ENCODE measurements at places on chromosomes 6 and 20. TPM values are rescaled to one million over a fixed set of nuclear protein-coding genes. Genes with fewer than 3 reads are reported as not detected.

DNA sequence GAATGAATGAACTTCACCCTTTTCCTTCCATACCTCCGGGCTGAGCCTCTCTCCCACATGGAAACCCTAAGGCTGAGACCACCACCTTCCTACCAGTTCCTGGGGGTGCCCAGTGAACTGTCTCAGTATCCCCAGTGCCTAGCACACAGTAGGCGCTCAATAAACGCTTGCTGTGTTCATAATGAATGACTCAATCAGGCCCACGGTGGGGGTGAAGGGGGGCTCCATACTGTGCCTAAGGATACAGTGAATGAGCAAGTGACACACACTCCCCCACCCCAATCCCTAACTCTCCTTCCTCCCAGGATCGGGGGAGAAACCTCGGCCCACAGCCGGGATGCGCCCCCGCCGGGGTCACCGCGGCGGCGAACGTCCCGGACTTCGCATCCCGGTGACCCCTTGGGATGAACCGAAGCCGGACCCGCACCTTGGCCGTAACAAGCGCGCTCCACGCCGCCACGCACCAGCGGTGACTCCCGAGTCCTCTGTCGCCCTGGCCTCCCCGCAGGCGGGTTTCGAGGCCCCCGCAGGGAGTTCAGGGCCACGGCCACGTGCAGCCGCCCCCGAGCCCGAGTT, 592 bp downstream of the KCNG1 start:
- H3K4me1 ChIP-seq = peaks cover 10% of the 10 kb centered on the region
- H3K4me3 ChIP-seq = peak overlapping the region; percentile 22
- DNase-seq = no peak
- H3K36me3 ChIP-seq = no peaks in the 10 kb centered on the region
- H3K27ac ChIP-seq = no peak overlapping the region

DNA sequence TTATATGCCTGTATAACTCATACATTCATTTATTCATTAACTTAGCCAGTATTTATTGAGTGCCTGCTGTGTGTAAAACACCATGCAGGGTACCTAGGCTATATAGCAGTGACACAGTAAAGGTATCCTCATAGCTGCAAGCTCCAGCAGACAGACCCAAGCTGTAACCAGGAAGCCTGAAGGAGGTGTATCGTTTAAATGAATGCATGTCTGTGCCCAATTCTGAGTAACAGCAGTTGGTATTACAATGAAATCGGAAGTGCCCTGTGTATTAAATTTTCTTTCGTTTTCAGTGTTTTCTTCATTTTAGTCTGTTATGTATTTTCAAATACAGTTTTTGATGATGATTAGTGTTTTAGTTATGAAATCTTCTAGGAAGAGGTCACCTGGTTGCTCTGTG, 485.8 kb upstream of the SOX4 start:
- no peaks in the 10 kb centered on the region for H3K36me3 ChIP-seq
- H3K27me3 ChIP-seq = no peaks in the 10 kb centered on the region
- no peak for DNase-seq
- H3K27ac ChIP-seq = no peak overlapping the region

DNA sequence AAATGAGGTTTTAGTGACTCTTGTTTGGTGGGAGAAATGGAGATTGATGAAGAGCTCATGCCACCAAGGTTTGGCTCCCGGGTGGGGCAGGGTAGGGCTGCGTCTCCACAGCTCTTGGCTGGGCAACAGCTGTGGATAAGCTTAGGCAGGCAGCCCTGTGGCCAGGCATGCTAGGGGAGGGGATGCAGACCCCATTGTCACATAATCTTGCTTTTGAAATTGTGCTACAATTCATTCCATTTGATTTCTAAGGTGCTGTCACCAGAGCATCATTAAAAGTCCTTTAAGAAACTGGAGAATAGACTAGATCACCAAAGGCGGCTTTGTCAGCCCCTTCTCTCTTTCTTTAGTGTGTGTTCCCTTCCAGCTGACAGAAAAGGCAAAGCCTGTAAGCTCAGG, 574.2 kb upstream of the JAG1 start:
- H3K36me3 ChIP-seq = no peaks in the 10 kb centered on the region
- H3K4me1 ChIP-seq = peaks cover 3% of the 10 kb centered on the region
- no peak overlapping the region for H3K27ac ChIP-seq
- H3K27me3 ChIP-seq = peaks cover 5% of the 10 kb centered on the region

- H3K4me1 ChIP-seq = peaks cover 50% of the 10 kb centered on the region
- H3K36me3 ChIP-seq = peaks cover 19% of the 10 kb centered on the region
- no peak overlapping the region for H3K27ac ChIP-seq
Observed at GRCh38 chr6:166331503-166332415, 10.6 kb downstream of the SFT2D1 start.

DNA sequence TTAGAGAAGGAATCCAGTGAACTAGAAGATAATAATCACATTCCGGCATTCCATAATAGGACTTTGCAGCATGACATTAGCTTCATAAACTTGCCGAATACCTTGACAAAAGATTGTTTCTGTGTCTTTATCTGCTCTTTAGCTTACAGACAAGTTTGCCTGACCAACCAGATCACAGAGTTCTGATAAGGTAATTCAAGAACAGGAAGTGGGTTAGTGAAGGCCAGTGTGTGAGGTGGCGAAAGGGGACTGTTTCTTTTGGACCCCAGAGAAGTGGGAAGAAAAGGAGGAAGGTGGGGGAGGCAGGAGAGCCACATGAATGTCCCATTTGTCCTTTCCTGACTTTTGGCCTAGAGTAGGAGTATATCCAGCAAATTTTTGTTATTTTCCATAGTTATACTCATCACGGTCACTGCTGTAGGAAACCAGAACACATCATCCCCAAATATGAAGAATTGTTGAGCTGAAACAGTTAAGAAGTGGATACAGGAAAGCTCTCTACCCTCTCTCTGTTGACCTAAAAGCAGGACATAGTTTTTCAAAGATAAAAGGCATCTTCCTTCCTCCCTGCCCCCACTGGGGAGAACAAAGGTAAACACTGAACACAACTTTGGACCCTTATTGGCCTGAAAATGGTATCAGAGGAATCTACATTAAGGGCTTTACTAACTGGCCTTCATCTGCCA, 72.4 kb upstream of the TNFAIP3 start:
- H3K4me3 ChIP-seq = no peak overlapping the region
- H3K4me1 ChIP-seq = peaks cover 30% of the 10 kb centered on the region
- H3K36me3 ChIP-seq = no peaks in the 10 kb centered on the region
- no peak for DNase-seq

DNA sequence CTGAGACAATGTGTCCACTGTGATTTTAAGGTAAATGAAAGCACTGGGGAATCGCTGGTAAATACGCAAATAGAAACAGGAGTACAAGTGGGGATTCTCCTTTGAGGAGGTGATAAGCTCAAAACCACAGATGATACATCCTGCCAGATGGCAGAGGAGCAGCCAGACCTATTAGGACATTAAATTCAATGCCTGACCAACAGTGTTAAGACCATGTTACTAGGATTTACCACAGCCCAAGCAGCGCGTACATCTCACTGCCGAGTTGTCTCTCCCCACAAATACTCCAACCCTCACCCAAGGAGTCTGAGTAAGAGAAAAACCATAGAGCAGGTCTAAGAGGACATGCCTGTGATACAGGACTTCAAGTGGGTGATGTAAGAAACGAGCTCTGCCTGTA, 68.9 kb upstream of the TULP1 start:
- H3K4me3 ChIP-seq = no peak overlapping the region
- no peaks in the 10 kb centered on the region for H3K27me3 ChIP-seq
- DNase-seq = no peak
- no peaks in the 10 kb centered on the region for H3K4me1 ChIP-seq

DNA sequence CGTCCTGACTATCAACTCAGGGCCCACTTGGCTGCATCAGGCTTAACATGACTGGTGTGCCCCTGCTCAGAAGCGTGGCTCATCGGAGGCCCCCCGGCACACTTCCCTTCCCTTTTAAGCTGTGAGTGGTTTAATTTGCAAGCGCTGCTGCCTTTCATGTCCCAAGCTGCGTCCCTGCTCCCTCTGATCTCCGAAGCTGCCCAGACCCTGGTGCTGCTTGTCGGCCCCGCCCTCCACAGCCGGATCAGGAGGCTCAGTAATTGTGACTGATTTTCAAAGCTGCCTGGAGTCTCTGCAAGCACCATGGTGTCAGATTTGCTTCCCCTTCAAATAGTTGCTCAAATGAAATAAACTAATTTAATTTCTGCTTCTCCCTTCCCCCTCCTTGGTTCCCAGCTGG, 71.1 kb downstream of the CDH22 start:
- H3K36me3 ChIP-seq = no peaks in the 10 kb centered on the region
- no peak overlapping the region for H3K4me3 ChIP-seq
- peaks cover 10% of the 10 kb centered on the region for H3K4me1 ChIP-seq
- no peak for DNase-seq
- no peaks in the 10 kb centered on the region for H3K27me3 ChIP-seq

GRCh38 chr20:53652859-53653517, 59.3 kb upstream of the ZNF217 start:
- peak overlapping the region; percentile 77 for H3K27ac ChIP-seq
- no peaks in the 10 kb centered on the region for H3K27me3 ChIP-seq
- no peak for DNase-seq
- H3K36me3 ChIP-seq = no peaks in the 10 kb centered on the region
- H3K4me3 ChIP-seq = no peak overlapping the region

The PTCHD4 gene
- total RNA-seq = not detected

The BRD2 gene
- 653 TPM for total RNA-seq

The ELOVL2 gene
- total RNA-seq = not detected
